ENCODE measurements at places on chromosomes 2 and 18.

DNA sequence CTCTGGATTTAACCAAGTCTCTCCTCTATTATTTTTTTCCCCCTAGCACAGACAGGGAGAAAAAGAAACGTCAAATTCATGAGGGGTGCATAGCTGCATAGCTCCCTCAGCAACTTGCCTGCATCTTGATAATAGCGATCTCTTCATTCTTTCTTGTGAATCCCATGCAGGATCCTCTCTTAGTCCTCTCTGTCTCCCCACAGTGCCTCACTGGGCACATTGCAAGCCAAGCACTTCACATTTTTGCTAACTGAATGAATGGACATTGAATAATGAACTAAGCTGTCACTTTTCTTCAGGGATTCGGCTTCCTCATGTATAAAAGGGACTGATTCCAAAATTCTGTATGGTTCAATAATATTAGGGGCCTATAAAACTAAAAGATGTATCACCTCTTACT is 2.9 kb upstream of the EPB41L3 start:
- DNase-seq: no peak

DNA sequence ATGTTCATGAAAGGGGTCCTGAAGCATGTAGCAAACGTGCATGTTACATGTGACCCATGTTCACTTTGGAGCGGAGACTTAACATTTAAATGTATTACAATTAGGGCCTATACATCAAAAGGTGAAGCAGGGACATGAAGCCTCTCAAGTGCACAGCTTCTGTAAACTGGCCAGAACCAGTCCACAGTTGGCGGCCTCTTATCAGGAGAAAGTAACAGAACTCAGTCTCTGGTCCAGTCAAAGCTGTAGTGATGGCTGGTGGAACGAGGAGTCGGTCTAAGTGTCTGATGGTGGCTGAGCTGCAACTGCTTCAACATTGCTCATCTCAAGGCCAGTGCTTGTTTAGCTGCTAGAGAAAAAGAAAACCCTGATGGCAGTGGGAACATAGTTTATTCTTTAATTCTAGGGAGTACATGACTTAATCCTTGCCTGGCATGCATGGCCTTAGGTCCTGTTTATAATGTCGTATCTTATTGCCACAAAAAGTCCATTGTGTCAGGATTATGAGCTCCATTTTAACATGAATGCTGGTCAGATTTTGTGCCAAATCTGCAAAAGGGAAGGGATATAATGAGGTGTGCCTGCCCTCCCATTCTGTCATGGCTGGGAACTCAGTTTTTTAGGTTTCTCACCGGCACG is 22.2 kb upstream of the YES1 start:
- DNase-seq: no peak

DNA sequence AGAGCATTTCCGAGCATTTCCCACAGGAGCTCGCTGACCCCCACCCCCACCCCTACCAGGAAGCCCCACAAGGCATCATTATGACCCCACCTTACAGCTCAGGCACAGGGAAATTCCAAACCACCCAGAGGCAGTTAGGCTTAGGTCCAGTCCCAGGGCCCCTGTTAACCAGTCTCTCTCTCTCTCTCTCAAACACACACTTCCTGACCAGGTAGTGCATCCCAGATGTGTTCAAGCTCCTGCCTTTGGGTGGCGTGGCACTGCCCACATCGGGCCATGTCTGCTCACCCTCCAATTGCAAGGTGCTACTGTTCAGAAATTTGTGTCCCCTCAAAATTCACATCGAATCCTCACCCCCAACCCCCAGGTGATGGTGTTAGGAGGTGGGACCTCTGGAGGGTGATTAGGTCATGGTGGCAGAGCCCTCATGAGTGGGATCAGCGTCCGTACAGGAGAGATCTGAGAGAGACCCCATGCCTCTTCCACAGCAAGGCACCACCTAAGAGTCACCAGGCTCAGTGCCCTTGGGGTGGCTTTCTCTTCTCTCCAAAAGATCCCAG is 8.8 kb downstream of the COPS9 start:
- DNase-seq: no peak

GRCh38 chr2:120764991-120765677 is 29.5 kb downstream of the GLI2 start:
- DNase-seq: no peak

GRCh38 chr2:212254339-212254738 is 284.3 kb downstream of the ERBB4 start:
- no peak for DNase-seq

- DNase-seq: no peak
Observed at GRCh38 chr2:75596784-75597183, 36.0 kb upstream of the EVA1A start.

- no peak for DNase-seq
Observed at GRCh38 chr2:204849892-204850291, 304.6 kb downstream of the PARD3B start.

DNA sequence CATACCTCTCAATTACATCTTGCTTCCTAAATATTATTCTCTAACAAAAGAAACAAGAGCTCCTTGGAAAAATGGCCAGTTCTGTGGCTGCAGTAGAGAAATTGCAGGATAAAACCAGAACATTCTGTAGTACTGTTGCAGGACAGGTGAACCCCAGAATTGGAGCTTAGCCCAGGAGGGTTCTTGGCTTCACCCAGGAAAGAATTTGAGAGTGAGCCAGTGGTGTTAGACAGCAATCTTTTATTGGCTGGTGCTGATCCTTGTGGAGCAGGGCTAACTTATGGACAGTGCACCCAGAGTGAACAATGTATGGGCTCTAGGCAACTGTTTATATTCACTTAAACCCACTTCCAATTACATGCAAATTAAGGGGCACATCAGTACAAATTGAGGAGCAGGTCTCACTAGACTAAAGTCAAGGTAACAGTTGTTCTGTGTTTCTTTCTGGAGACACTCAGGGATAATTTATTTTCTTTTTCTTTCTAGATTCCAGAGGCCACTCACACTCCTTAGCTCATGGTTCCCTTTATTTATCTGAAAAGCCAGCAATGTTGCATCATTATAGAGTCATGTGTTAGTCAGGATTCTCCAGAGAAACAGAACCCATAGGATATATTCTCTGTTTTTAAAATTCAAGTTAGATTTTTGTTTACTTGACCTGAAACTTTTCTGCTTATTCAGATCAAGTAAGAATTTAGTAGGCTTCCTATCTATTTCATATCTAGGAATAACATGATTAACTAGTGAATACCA is 348.1 kb downstream of the CCDC85A start:
- no peak for DNase-seq

GRCh38 chr18:79309614-79310358 is 85.9 kb upstream of the NFATC1 start:
- DNase-seq: no peak
